ENCODE measurements at places on chromosomes 2 and 18. TPM values are rescaled to one million over a fixed set of nuclear protein-coding genes. Genes with fewer than 3 reads are reported as not detected.

Gene FOXI3
- total RNA-seq = not detected

Gene OTOS
- not detected for total RNA-seq

Gene LYPD1
- 0.57 TPM for total RNA-seq

Gene REG3A
- total RNA-seq = not detected

Gene TUBA4A
- total RNA-seq = 193 TPM

Gene UGT1A8
- 1.3 TPM for total RNA-seq

Gene MPP4
- not detected for total RNA-seq
